ENCODE measurements at places on chromosomes 5 and 9.

- peak; percentile 67 for DNase-seq
These were observed at the start of gene ALDH7A1 for GRCh38 chr5:126594748-126595485. TSS of gene ALDH7A1 (minus strand) at chr5:126595219. CDS start at chr5:126595198, 21 bp downstream.

DNA sequence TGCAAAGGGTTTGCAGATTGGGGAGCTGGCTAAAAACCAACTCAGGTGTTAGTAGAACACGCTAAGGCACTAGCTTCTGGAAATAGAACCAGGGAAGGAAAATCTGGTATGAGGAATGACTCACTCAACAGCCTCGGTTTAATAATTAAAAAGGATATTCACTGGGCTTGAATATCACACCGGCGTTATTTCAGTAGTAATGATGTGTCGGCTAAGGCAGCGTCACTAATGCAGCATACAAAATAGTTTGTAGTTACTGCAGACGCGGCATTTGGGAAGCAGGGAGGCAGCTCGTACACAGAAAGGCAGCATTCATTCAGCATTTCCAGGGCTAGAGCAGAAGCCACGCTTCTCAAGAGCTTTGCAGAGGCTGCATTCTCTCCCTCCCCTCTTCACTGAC lies 1.7 kb downstream of the ADRA1B start:
- no peak for DNase-seq

GRCh38 chr5:114327987-114328386 lies 33.9 kb upstream of the KCNN2 start:
- no peak for DNase-seq

- DNase-seq, result no peak
These were observed 15.3 kb upstream of the FIBCD1 start for GRCh38 chr9:130954317-130954716.

GRCh38 chr5:99605904-99606303 lies 677.1 kb upstream of the CHD1 start:
- no peak for DNase-seq

- DNase-seq, result no peak
These were observed 135.4 kb downstream of the ISL1 start for GRCh38 chr5:51518607-51519006.

GRCh38 chr9:38232895-38233294 lies 159.6 kb upstream of the ALDH1B1 start:
- DNase-seq, result no peak

DNA sequence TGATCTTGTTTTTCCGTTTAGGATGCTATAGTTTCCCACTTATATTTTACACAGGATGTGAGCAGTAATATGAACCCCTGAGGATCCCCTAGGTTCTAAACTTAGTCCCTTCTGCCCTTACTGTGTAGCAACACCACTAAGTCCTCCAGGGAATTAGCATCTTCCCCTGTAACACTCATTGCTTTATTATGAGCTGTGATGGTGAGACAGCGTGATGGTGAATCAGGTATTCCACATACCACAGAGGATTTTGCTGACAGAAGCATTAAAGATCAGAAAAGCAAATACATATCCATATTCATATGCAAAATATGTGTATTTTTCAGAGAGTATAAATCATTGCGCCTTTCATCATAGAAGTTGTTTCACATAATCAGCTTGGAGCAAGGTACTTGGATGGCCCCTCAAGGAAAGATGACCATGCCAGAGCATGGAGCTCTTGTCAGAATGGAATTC lies 317.0 kb downstream of the ICE1 start:
- no peak for DNase-seq

GRCh38 chr5:637581-638450 lies 25.7 kb downstream of the CEP72 start:
- no peak for DNase-seq

DNA sequence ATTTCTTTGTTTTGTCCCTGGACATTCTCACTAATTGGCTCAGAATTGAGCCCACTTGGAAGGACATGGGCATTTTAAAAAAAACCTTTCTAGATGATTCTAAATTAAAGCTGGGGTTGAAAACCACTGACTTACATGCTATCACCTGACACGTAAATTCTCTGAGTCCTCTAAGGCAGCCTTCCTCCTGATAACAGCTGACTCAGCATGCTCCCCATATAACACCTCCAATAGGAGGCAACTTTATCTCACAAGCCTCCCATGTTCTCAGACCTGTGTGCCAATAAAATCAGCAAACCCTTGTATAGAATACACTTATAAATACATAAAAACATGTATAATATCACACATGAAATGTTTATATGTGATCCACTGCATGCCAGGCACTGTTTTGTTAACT lies 49.2 kb upstream of the AGXT2 start:
- no peak for DNase-seq

DNA sequence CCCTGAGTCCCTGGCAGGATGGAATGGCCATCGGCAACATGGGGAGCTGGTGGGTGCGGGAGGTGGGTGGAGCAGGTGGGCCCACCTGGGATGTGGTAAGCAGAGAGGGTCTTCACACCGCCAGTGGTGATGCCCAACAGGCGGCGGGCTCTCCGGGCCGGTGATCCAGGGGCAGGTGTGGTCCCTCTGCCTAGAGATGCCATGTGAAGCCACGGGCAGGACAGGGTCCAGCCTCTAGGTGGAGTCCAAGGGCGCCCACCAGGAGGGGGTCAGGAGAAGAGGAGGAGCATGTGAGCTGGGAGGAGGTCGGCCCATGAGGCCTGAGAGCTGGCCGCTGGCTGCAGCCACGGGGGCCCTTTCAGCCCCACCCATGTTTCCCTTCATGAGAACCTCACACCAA lies 221.1 kb downstream of the FANCC start:
- no peak for DNase-seq

DNA sequence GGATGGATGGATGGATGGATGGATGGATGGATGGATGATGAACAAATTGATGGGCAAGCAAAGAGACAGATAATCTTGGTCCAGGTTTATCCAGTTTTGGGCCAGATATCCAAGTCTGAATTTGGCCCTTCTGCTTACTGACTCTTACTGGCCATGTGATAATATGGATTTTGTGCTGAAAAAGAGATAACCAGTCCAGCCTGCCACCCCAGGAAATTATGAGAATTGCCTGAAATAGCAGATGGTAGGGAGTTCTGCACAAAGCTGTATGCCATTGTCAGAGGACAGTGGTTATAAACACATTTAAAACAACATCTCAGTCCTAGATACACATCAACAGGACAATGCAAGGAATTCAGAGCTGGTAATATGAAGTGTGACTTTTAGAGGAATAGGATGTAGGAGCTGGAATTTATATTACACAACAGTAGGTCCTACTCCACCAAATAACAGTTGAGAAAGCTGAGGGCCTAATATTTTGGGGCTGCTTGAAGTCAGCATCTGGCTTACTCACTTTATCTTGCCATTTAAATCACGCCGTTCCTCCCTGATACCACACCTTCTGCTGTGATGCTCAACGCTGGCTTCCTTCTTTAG lies 9.0 kb upstream of the FAT2 start:
- no peak for DNase-seq

GRCh38 chr9:18675332-18675731 lies 201.4 kb downstream of the ADAMTSL1 start:
- no peak for DNase-seq

DNA sequence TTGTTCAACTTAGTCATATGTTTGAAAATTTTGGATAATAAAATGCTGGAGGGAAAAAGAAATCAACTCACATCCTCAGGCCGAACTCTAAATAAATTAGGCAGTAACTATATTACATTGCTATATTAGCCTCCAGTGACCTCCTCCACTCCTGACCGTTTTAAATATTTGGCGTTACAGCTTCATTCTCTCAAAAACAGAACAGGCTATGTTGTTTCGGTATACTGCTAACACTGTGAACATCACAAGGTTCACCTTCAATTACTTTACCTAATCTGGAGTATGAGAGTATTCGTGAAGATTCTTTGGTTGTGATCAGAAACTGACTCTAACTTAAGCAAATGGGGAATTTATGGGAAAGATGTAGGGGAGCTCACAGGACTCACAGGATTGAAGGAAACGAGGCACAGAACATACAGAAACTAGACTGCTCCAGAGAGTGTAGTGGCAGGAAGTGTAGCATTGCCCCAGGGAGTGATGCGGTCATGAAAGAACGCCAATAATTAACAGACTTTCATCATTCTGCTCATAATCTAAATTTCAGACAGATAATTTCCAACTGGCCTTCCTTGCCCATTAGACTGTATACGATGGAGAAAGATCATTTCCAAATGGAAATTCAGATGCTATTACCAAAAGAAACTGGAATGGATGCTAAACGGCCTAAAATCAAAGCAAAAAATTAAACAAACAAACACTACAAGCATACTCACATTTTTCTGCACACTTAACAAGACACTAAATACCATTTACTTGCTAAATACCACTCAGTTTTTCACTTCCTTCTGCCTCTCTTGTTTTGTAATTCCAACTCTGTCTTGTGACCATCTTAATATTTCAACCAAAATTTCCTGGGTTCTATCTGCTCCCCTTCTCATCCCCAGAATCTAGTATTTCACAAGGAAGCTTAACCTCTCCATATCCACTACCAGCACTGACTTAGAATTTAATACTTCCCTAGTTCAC lies 110.1 kb upstream of the LPAR1 start:
- no peak for DNase-seq

GRCh38 chr5:66810848-66811261 lies 214.7 kb downstream of the MAST4 start:
- DNase-seq, result no peak

GRCh38 chr5:154369682-154370081 lies 76.1 kb upstream of the SAP30L start:
- no peak for DNase-seq

DNA sequence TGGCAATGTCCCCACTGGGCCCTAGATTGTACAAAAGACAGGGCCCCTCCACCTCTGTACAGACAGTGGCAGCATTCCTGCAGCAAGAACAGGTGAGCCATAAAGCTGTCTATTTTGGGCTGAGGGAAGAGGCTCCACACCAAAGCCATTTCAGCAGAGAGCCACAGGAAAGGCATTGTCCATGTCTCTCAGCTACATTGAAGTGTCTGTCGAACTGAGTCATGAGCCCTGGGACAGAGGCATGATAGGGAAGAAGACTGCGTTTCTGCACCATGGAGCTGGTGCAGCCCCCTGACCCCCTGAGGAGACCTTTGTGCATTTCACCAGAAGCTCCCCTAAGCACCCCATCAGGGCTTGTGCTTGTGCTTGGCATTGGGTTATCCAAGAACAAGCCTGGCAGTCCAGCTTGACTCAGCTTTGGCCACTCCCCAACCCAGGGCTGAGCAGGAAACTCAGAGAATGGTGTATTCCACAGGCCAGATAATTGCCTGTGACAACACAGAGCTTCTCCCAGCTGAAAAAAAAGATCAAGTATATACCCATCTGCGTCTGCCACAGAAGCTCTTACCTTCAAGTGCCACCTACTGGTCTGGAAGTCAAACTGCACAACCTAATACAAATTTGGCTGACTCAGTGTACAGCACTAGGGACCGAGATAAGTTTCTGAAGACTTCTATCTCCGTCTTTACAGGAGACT lies 5.9 kb upstream of the FRMD3 start:
- peak; percentile 73 for DNase-seq

GRCh38 chr9:72557549-72557948 lies 36.1 kb downstream of the TMC1 start:
- peak; percentile 80 for DNase-seq

DNA sequence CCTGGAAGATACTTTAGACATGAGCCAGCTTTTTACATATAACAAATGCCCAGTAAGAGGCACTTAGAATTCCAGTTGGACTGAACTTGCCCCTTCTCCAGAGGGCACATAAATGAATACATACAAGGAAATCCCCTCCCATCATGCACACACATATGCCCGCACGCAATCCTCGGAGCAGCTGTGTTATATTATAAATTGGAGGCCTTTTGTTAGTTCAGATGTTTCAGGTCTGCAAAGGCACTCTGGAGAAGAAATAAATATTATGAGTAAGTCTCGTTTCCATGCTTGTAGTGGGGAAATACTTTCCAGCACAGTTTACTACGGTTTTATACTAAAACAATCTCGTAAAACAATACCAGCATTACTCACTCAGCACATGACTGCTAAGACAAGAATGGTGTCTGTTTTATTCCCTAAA lies 17.6 kb upstream of the MUSK start:
- peak; percentile 90 for DNase-seq

GRCh38 chr9:115997923-115998322 lies 155.7 kb upstream of the PAPPA start:
- peak; percentile 88 for DNase-seq

GRCh38 chr5:80672140-80672736 lies 17.5 kb upstream of the DHFR start:
- DNase-seq, result peak; percentile 44

GRCh38 chr9:98995971-98996504 lies 52.3 kb downstream of the COL15A1 start:
- DNase-seq, result no peak

DNA sequence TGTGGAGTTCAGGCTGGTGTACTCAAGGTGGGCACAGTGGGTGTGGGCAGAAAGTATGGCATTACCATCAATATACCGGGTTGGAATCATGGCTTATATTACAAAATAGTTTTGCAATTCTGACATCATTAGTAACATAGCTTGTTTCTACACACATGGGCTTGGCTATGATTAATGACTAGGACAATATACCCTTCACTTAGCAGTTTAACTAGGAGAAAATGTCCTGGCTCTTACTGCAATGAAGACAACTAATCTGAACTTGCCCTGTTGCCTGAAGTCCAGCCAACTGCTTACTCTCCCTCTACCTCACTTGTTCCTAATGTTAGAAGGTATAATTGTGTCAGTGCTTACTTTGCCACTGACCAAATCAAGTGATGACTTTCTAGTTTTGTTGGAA lies 612.5 kb downstream of the EFNA5 start:
- no peak for DNase-seq

DNA sequence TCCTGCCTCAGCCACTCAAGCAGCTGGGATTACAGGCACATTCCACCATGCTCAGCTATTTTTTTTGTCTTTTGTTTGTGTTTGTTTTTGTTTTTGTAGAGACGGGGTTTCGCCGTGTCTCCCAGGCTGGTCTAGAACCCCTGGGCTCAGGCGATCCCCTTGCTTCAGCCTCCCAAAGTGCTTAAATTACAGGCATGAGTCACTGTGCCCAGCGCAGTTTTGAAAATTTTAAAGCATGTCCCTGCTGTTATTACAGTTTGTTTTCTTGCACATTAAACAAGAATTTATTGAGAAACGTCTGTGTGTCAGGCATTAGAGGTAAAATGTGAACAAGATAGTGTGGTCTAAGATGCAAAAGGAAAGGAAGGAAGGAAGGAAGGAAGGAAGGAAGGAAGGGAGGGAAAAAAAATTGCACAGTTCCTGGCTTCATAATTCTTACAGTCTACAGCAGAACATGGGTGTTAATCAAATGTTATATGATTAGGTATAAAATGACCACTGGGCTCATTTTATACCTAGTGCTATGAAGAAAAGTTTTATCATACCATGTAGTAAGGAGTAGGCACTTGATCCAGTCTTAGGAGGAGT lies 205.4 kb downstream of the SNX18 start:
- DNase-seq, result no peak

- no peak for DNase-seq
These were observed 323.7 kb downstream of the ADAMTS6 start for GRCh38 chr5:65157906-65158603.

All from GM04504 (cell line).